ENCODE measurements at places on chromosomes 11 and 22.

GRCh38 chr11:57646194-57646798 is 3.4 kb downstream of the YPEL4 start:
- DNase-seq, result no peak

DNA sequence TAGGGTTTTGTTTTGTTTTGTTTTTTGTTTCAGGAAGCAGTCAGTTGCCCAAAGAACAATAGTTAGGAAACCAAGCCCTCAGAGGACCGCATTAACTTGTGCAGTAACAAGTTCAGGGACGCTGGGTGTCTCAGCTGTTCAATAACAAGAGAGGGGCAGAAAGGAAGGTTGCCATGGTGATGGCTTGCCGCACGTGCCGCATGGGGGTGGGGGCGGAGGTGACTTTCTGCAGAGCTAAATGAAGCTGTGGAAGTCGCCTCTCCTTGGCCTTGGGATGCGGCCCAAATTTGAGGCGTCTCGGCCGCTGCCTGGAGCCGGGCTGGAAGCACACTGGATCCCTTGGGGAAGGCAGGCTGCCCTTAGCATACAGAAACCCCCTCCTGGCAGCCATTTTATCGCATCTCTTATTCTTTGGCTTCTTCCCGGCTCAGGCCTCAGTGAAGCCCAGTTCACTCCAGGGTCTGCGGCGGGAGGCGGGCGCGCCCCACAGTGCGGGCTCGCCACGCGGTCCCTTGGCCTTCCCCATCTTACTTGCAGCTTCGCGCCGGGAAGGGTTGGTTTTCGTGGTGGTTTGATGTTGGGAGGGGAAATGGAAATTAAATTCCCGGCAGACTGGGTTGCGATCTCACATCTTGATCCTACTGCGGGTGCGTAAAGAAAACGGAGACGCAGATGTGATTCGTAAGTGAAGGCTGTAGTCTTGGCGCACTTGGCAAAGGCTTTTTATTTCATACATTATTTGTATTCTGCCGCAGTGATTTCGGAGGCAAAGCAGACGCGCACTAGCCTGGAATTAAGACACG is 94.3 kb downstream of the SLC17A6 start:
- DNase-seq, result no peak

- no peak for DNase-seq
These were observed 89.5 kb upstream of the HTATIP2 start for GRCh38 chr11:20274031-20274430.

DNA sequence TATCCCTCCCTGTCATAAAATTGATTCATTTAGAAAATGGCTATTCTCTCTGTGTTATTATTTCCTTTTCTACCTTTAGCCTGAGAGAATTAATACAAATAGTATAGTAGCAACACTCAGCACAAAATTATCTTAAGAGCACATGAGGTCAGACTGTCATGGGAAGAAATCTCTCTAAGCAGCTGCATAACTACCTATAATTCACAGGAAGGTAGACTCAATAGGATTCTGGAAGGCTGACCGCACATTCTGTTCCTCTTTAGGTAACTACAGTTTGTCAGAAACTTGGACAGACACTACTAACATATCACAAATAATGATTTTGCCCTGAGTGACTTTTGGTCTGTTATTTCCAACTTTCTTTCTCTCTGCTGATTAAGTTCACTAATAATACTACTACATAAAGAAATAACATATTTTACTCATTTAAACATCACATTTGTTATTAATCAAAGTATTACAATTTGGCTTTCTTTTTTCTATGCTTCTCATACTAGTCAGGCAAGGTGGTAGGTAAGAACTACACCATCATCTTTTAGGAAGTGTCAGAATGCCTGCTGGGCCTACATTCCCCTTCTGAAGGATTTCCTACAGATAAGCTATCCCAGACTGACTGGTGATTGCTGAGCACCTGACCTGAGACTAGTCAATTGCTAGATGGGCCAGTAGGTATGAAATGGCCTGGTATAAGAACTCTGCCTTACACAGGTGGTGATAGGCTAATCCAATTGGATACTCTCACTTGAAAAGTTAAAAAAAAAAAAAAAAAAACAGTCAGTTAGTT is 325.1 kb downstream of the DLG2 start:
- DNase-seq, result no peak

- DNase-seq, result no peak
These were observed 5.9 kb downstream of the TP53AIP1 start for GRCh38 chr11:128936606-128937251.

DNA sequence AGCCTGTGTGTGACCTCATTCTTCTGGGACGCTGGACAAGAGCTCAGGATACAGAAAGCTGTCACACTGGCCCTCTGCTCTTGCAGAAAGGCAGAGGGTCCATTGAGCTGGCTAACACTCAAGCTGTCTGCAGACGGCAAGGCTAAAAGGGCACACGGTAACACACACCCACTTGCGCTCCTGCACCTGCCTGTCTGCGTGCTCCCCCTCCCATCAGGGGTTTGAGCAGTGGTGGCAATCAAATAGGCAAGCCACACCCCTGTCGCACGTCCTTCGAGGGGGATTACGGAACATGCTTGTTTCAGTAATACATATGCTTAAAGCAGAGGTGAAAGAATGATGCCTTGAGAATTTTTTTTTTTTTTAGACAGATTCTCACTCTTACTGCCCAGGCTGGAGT is 7.1 kb upstream of the QSER1 start:
- no peak for DNase-seq

DNA sequence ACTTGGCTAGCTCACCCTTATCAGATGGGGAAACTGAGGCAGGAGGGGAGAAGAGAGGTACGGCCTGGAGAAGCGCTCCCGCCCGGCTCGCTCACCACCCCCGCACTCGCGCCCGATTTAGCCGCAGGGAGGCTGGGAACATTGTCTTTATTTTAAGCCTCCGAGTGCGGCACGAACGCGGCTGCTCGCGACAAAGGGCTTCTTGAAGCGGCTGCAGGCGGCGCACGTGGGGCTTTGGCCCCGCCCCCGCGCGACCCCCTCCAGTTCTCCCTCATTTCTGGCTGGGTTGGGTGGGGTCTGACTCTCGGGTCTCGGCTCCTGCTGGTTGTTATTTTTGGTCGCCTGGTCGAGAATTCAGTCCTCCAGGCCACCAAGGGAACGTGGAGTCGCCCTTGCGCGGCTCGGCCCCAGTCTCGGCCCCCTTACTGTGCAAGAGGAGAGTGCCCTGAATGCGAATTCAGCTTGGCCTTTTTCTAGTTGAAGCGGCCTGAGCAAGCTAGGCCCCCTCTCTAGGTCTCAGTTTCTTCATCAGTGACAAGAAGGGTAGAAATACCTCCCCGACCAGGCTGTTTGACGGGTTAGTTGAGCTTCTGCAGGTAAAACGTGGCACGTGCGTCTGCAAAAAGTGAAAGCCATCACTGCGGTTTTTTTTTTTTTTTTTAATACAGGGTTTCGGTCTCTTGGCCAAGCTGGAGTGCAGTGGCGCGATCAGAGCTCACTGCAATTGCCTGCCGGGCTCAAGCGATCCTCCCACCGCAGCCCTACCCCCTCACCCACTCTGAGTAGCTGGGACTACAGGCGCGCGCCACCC is 2.6 kb upstream of the CHRM1 start:
- no peak for DNase-seq

DNA sequence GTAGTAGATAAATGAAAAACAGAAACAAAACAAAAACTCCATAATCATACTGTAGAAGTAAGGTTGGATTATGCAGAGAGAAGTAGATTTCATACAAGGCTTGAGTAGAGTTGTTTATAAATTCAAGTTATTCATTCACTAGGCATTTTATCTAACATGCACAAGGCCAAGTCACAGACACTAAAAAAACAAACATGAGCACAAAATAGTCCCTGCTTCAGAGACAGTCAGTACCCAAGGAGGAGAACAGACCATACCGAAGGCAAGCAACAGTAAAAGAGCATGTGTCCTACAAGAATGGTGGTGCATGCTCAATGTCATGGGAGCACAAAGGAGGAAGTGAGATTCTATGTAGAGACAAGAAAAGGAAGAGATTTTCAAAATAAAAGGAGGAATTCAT is 796.5 kb upstream of the LRRC4C start:
- DNase-seq, result no peak

DNA sequence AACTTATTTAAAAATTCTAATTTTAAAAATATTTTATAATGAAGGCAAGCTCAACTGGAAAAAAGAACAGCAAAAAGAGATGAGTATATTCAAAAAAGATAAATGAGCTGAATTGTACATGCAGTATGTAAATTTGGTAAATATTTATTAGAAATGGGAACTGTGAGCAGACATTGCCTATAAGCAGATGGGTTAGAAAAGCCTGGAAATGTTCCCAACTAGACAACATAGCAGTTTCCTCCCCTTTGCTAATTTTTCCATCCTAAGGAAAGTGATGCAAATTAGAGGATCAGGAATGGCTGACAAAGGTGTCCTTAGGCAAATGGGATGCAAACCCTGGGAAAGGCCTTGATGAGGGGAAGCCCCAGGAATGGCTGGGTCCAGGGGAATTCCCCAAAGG is 37.2 kb downstream of the TP53I11 start:
- DNase-seq, result no peak

DNA sequence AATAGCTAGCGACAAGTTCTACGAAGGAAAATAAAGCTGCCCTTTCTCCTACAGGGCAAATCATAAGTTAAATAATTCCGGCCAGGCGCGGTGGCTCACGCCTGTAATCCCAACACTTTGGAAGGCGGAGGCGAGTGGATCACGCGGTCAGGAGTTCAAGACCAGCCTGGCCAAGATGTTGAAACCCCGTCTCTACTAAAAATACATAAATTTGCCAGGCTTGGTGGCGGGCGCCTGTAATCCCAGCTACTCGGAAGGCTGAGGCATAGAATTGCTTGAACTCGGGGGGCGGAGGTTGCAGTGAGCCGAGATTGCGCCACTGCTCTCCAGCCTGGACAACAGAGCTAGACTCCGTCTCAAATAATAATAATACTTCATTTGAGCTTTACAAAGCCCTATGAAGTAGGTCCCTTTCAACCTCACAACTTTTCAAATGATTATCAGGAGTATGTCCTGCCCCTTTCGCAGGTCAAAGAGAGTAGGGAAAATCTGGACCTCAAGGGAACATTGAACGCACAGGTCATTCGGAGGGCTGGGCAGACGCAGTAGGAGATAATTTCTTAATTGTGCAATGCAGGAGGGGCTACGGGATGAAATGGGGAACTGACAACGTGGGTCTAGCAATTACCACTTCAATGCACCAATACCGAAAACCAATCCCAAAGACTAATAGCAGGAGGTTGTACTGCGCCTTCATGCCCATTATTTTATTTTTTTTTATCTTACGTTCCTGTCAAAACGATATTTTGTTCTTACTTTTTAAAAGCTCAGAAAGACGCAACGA is 590 bp downstream of the COMMD9 start:
- DNase-seq, result no peak

DNA sequence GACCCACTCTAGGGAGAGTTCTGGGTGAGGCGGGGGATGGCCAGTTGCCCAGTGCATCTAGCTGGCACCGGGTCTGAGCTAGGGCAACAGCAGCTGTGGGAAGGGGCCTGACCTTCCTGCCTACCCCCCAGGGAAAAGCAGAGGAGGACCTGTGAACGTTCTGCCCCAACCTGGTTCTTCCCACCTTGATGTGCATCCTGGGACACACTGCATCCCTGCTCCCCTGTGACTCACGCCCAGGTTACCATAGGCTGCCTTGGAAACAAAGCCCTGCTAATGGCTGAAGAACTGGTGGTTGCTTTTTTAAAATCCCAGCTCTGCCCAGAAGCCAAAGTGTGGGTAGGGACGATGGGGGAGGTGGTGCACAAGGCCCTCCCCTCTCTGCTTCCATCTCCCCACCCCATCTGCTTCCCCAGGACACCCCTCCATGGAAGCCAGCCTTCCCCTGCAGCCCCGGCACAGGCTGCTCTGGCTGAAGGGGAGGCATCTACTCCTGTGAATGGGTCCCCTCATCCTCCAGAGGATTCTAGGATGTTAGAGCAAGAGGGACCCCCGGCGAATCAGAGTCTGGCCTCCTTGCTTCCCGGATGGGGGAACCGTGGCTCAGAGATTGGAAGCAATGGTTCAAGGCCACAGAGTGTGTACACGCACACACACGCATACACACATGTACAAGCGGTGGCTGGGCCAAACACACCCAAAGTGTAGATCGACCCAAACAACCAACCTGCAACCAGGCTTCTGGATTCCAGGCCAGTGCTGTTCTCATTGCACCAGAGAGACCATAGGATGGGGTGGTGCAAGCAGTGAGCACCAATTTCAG is 7.6 kb upstream of the C11orf96 start:
- DNase-seq, result no peak

GRCh38 chr11:45217991-45218390 is 68.2 kb downstream of the SYT13 start:
- DNase-seq, result no peak

DNA sequence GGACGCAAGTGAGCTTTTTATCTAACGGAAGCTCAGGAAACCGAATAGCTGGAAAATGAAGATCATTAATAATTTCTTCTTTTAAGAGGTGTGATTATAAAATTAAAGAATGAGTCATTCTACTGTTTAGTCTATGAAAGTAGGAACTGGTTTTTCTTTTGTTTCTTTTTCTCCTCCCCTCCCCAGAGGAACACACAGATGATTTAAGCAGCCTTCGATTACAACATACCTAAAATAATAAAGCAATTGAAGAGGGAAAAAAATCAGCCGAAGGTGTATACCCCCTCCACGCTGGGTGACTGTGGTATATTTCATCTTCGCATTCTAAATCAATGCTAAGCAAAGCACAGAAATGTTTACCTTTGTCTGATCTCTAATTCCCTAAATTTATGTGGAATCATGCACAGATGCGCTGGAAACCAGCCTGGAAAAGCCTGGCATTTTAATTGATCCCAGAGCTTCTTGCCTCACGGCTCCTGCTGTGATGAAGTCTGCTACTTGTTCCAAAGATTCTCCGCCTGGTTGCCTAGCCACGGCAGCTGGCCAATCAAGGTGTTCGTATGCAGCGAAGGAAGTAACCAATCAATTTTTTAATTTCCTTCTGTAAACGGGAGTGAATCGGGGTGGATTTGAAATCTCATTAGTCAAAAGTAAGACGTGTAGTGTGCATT is 133.9 kb downstream of the FANCF start:
- DNase-seq, result no peak

GRCh38 chr22:48238966-48239365 is 1476.5 kb downstream of the TBC1D22A start:
- DNase-seq, result no peak

DNA sequence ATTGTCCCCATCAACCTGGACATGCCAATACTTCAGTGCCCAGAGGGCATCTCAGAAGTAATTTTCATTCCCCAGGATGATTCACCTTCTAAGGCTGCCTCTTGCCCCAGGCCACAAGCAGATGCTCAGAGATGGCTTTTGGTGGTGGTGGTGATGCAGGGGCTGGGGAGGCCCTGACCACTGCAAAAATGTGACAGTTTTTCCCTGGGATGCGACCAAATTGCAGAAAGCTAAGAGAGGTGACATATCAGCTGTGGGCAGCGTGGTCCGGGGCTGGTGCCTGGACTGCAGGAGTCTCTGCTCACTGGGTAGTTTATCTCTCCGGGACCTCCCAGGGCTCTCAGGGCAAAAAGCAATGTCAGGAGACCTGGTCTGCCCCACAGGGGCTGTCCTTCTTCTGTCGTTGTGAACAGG is 39.7 kb upstream of the ACCSL start:
- no peak for DNase-seq

GRCh38 chr11:36398231-36398953 is 102.3 kb downstream of the PRR5L start:
- no peak for DNase-seq

GRCh38 chr22:39097098-39098020 is at the start of gene APOBEC3H:
Gene APOBEC3H, plus strand, starts transcription at chr22:39097244. Its CDS starts 3,035 bp downstream, at chr22:39100279.
- DNase-seq, result peak; percentile 43

Data from K562 (cell line).